ENCODE measurements at places on chromosomes 12 and 14.

- no peak for DNase-seq
These were observed 27.4 kb upstream of the GUCY2C start for GRCh38 chr12:14723763-14724162.

DNA sequence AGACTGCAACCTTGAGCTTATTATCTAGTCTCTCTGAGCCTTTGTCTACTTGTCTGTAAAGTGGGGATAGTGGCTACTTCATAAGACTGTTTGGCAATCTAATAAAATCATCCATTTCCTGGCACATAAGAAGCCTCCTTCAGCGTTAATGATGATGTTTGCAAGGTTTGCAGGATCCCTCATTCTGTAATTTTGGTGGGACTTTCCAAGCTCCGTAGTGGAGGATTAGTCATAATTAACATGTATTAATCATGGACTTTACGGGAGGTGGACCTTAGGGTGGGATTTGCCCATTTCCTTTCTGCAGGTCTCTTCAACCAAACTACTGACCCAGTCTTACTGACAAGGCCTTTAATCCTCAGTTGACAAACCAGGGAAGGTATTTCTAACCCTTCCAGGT, 66.2 kb downstream of the NTF3 start:
- no peak for DNase-seq

GRCh38 chr12:57085999-57086492, 2.9 kb upstream of the NAB2 start:
- peak; percentile 76 for DNase-seq

- DNase-seq, result no peak
These were observed 3.4 kb downstream of the GSG1 start for GRCh38 chr12:13099844-13100604.

- DNase-seq, result no peak
These were observed 8.6 kb downstream of the ASB2 start for GRCh38 chr14:93967637-93968250.

DNA sequence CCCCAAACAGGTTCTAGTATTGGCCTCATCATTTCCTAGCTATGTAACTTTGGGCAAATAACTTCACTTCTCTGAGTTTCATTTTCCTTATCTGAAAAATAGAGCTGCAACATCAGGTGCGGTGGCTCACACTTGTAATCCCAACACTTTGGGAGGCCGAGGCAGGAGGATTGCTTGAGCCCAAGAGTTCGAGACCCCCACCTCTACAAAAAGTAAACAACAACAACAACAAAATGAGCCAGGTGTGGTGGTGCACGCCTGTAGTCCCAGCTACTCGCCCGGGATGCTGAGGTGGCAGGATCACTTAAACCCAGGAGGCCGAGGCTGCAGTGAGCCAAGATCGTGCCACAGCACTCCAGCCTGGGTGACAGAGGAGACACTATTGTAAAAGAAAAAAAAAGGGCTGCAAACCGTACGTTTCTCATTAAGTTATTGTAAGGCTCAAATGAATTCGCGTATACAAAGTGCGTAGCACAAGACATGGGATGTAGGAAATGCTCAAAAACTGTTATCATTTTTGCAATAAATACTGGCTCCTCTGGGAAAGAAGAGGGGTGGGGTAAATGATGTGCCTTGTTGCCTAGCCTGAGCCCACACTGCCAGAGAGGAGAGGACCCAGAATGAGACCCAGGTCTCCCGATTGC, 903 bp downstream of the C12orf76 start:
- no peak for DNase-seq

DNA sequence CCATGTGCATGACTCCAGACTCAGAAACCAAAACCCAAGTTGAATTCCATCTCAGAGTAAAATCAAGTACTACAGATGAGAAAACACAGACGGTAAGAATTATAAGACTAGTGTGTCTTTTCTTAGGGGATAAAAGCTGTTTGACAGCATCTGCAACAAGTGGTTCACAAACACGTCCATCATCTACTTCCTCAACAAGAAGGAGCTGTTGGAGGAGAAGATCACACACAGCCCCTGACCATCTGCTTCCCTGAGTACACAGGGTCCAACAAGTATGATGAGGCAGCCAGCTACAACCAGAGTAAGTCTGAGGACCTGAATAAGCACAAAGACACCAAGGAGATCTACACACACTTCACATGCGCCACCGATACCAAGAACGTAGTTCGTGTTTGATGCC, 110.7 kb upstream of the ATF7IP start:
- DNase-seq, result no peak

- DNase-seq, result no peak
These were observed 71.1 kb downstream of the ZNF641 start for GRCh38 chr12:48279601-48280000.

- no peak for DNase-seq
These were observed 118.7 kb upstream of the MDM1 start for GRCh38 chr12:68450947-68451260.

- DNase-seq, result no peak
These were observed 415.2 kb upstream of the OR4E1 start for GRCh38 chr14:22088614-22089342.

GRCh38 chr14:92710001-92710341, 38.5 kb downstream of the LGMN start:
- no peak for DNase-seq

GRCh38 chr14:90491911-90492531, 95.2 kb downstream of the CALM1 start:
- no peak for DNase-seq

DNA sequence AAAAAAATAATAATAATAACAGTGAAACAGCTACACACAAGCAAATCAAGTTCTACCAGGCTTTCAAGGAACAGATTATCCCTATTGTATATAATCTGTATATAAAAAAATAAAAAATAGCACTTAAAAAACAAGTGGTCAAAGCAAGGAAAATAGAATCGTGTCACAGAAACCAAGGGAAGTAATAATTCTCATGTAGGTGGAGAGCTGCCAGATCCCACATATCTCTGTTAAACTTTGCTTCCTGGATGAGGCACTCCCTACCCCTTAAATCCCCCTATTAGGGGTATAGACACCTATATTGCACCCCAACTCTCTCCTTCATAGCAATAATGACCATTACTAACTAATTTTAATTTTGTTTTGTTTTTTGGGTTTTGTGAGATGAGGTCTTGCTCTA, 4.4 kb upstream of the CD27 start:
- DNase-seq, result no peak

GRCh38 chr12:57156701-57157403, 9.4 kb upstream of the LRP1-AS start:
- no peak for DNase-seq

DNA sequence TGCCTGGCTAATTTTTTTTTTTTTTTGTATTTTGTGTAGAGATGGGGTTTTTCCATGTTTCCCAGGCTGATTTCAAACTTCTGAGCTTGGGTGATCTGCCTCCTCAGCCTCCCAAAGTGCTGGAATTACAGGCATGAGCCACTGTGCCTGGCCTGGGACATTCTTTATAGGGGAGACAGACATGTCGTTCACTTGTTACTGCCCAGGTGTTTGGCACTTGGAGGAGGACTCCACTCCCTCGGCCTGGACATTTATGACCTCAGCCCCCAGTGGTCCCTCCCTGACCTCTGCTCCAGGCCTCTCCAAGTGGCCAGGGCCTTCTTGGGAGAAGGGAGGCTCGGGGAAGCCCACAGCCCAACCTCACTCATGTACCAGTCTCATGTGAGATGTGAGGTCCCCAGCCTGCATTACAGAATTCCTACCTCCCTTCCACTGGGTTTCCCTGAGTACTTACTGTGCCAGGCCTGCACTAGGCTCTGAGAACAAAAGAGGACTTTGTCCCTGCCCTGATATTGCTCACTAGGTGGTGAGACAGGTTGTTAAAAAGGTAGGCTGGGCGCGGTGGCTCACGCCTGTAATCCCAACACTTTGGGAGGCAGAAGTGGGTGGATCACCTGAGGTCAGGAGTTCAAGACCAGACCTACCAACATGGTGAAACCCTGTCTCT, 9.7 kb upstream of the POP5 start:
- no peak for DNase-seq

- DNase-seq, result peak; percentile 83
These were observed 11.0 kb downstream of the GPR135 start for GRCh38 chr14:59454139-59454538.

- DNase-seq, result no peak
These were observed 23.2 kb upstream of the MGST1 start for GRCh38 chr12:16324272-16324671.

GRCh38 chr14:105023791-105024480, 3.1 kb upstream of the CDCA4 start:
- DNase-seq, result no peak

DNA sequence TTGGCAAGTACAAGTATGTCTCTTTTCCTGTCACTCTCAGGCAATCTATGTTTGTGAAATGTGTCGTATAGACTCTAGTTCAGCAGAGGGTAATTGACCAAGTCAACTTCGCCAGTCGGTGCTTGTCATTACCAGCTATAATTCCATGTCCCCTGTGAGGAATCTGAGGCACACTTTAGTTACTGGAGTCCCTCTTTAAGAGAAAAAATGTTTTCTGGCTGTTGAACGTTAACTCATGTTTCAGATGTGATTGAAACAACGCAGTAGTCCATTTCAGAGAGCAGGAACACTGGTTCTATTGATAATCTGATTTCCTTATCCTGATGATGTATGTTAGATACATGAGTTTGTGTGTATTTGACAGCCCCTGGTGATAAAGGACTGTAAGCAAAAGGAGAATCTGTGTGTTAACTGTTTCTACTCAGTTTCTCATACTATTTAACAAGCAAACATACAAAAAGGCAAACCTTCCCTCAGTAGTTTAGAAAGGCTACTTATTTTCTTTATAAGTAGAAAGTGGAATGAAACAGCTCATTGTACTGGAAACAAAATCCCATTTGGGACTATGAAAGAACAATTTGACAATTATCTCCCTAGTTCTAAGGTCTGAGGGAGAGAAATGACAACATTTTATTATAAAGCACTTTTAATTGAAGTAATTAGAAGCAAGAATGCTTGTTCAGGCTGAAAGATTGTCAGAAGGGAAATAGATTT, 161.1 kb upstream of the TRHDE start:
- DNase-seq, result no peak

GRCh38 chr14:68104518-68104917, 284.9 kb downstream of the RAD51B start:
- DNase-seq, result no peak

DNA sequence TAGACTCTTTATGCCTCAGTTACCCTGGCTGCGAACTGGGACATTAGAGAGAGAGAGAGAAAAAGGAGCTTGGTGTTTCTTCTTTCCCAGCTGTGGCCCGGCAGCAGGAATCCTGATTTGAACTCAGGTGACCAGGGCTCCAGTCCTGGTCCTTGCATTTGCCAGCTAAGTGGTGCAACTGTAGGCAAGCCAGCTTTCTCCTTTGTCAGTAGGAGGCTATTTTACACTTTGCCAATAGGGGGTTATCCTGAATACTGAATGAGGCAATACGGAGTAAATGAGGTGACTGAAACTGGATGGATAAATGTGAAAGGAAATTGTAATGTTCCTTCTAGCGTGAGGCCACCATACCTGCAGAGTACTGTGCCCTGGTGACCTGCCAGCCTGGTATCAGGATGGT, 27.8 kb downstream of the KCNA5 start:
- no peak for DNase-seq

- peak; percentile 78 for DNase-seq
These were observed 907 bp upstream of the EFS start for GRCh38 chr14:23365732-23366425.

DNA sequence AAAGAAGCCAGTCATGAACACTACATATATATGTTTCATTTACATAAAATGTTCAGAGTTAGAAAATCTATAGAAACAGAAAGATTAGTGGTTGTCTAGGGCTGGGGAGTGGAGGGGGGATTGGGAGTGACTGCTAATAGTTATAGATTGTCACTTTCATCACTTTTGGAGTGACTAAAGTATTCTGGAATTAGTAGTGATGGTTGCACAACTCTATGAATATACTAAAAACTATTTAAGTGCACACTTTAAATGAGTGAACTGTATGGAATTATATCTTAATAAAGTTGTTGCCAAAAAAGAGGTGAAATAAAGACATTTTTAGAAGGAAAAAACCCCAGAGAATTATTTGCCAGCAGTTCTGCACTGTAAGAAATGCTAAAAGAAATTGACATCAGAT, 9.5 kb downstream of the CATSPERB start:
- DNase-seq, result no peak

DNA sequence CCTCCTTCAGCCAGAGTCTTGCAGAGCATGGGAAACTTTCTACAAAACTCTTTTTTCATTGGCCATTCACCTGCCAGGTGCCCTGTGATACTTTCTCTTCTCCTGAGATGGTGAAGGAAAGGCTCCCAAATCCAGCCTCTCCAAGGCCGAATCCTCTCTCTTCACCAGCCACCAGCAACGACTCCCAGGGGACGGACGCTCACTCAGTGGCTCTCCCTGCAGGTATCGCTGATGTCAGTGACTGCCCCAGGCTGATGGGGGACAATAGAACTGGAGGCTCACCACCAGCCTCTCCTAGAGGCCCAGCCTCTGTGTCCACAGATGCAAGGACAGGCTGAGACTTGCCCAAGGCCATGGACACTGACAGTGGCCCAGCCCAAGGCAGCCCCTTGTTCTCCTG, 204.1 kb downstream of the BCL11B start:
- no peak for DNase-seq

DNA sequence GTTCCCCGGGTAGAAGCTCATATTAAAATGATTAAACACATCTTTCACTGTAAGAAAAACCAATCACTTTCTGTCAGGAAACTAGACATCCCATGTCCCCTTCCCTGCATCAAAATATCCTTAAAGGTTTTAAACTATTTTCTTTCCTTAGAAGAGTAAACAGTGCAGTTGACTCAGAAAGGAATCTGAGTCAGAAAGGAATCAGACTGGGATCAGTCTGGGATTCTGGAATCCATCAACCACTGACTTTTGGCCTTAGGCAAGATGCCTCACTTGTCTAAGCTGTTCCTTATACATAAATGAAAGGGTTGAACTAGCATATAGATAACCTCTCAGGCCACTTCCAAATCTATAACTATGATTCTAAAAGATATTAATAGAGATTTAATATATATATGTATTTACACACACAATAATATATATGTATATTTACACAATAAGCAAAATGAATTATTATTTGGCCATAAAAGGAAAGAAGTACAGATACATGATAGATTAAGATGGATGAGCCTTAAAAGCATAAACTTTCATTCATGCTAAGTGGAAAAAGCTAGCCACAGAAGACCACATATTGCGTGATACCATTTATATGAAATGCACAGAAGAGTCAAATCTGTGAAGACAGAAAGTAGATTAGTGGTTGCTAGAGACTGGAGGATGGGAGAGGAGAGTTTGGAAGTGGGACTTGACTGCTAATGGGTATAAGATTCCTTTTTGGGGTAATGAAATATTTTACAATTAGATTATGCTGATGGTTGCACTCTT, 114.4 kb downstream of the SLC38A1 start:
- DNase-seq, result no peak

- DNase-seq, result peak; percentile 70
These were observed 400 bp upstream of the PRIMA1 start for GRCh38 chr14:93788543-93789227.

- no peak for DNase-seq
These were observed 177.0 kb downstream of the CEP128 start for GRCh38 chr14:80764496-80764895.

GRCh38 chr12:132516095-132517012, 26.4 kb downstream of the FBRSL1 start:
- no peak for DNase-seq
